ENCODE measurements at places on chromosomes 7 and 10.

DNA sequence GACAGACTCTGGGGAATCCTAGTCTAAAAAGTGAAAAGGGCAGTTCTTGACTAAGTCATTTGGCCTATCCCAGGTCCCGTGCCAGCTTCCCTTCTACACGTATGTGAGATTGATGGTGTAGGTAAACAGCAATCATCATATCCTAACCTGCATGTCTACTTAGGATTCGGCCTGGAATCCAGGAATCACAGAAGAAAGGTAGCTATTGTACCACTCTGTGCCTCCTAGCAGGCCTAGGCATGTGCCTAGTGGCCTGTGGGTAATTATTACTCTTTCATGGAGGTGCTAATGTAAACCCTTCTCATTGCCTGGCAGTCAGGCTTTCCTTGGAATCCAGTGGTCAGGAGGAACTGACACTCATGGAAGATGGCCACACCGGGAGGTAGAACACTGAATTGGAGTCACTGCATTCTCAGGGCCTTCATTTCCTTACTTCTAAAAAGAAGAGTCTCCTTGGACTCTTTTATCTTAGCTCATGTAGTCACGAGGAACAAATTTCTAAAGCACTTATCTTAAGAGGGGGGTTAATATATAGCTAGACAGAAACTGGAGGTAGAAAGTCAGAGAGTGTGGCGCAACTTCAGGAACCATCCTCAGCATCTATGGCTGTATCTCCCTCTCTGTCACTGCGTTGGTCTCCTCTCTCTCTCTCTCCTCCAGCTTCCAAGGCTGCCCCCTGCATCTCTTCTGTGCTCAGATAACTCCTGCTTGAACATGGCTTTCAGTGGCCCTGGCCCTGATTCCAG, 122.5 kb downstream of the C1GALT1 start:
- DNase-seq = no peak

GRCh38 chr10:68239596-68240150, 7.8 kb upstream of the ATOH7 start:
- DNase-seq = no peak

GRCh38 chr7:97871659-97872024, 566 bp downstream of the ASNS start:
- DNase-seq = no peak

DNA sequence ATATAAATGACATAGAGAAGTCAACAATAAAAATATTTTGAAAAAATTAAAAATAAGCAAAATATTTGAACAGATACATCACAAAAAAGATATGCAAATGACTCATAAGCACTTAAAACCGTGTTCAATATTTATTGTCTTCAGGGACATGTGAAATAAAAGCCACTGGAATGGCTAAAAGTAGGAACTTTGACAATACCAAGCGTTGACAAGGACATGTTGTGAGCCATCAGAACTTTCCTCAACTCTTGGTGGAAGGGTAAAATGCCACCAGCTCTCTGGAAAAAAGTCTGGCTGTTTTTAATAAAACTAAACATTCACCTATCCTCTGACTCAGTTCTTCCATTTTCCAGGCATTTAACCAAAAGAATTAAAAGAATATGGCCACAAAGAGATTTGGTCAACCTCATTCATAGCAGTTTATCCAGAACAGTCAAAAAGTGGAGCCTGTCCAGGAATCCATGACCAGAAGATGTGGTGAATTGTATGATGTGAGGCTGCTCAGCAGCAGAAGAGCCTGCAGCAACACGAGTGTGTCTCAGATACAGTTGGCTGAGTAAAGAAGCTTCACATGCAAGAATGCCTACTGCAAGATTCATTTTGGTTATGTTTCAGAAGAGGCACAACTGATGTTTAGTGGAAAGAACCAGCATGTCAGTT, 7.1 kb upstream of the KLF6 start:
- DNase-seq = no peak

DNA sequence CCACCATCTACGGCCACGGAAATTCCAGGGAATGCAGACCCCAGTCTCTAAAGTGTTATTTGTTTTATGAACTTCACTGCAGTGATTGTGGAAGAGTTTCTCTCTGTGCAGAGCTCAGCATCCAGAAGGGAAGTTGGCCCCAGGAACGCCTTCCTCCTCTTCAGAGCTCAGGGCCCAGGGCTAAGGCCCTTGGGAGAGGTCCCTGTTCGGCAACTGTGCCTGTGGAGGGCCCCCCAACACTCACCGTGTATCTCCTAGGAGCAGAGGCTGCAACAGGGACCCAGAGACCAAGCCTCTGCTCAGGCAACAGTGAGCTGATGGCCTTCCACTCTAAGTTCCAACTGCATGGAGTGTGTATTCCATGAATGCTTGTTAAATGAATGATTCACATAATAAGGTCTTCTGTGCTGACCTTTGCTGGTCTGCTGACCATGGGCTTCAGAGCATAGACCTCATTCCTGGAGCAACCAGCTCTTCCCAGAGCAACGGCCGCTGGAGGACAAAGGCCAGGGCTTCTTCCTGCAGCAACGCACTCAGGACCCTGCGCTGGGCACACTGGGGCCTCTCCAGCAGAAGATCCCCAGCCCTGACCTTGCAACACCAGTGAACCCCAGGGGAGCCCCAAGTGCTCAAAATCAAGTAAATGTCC, 7.7 kb downstream of the DIP2C start:
- DNase-seq = no peak

DNA sequence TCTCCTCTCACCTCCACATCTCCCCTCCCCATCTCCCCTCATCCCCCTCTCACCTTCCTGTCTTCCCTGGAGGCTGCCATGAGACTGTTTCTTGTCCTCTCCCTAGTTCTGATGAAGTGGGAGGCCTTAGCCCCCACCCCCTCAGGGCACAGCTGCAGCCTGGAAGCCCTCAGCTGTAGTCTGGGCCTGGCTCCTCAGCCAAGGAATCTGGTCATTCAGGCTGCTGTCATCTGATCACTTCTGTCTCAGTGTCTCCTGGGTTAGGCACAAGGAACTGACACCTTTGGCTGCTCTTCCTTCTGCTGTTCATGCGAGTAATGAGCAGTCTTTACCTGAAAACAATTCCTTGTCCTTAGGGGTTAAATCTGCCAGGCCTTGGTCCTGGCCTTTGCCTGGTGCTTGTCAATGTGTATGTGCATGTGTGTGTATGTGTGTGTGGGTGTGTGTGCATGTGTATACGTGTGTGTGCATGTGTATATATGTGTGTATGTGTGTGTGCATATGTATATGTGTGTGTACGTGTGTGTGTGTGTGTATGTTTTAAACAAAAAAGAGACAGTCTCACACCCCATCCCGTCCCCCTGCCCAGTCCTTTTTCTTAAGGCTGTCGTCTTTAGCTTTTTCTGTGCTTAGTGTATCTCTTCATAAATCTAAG, 153.5 kb upstream of the TMEM72 start:
- no peak for DNase-seq

- no peak for DNase-seq
Observed at GRCh38 chr10:46558392-46559185, 2.1 kb upstream of the GPRIN2 start.

- DNase-seq = no peak
Observed at GRCh38 chr10:1594372-1595241, 142.7 kb downstream of the ADARB2 start.

DNA sequence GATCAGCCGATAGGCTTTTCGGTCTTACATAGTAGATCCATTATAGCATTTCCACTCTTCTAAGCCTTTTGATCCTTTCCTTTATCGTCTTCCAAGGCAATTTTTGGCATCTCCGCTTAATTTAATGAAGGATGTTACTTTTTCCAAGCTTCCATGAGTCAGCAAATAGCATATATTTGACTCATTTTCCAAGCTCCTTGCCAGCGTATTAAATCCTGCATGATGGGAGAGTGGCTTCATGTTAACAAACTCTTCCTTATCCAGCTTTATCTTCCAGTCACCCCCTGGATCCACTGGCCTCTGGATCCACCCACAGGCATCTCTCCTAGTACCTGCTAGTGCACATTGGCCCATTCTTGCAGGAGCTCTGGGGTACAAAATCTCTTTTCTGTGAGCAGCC, 13.0 kb downstream of the OR9A2 start:
- no peak for DNase-seq

GRCh38 chr7:95897557-95898251, 125.3 kb downstream of the DYNC1I1 start:
- no peak for DNase-seq

- no peak for DNase-seq
Observed at GRCh38 chr7:16223963-16224707, 197.2 kb downstream of the CRPPA start.

DNA sequence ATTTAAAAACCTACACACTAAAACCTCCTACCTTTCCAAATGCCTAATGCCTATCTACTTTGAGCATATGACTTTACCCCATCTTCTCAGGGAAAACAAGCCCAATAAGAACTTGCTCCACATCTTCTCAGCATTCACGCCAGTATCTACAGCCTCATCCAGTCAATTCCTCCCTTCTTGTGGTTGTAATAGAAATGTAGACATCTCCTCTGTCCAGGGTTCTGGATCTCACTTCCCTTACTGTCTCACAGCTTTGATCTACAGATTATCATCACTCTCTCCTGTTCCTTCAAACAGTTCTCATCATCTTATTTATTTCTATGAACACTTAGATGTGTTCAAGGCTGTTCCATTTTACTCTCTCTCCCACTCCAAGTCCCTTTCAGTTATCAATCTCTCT, 70.4 kb upstream of the NOBOX start:
- no peak for DNase-seq

GRCh38 chr10:129151281-129151680, 315.8 kb upstream of the MGMT start:
- DNase-seq = no peak

All from smooth muscle cell of the brain vasculature (primary cell).